SJSA1 (cell line): ENCODE measurements at places on chromosomes 4 and X. TPM values are rescaled to one million over a fixed set of nuclear protein-coding genes. Genes with fewer than 3 reads are reported as not detected.

- no peaks in the 10 kb centered on the region for H3K36me3 ChIP-seq
- H3K27me3 ChIP-seq = no peaks in the 10 kb centered on the region
- no peak for DNase-seq
- no peak overlapping the region for H3K4me3 ChIP-seq
Measured at GRCh38 chrX:87468941-87469340, 48.7 kb upstream of the KLHL4 start.

DNA sequence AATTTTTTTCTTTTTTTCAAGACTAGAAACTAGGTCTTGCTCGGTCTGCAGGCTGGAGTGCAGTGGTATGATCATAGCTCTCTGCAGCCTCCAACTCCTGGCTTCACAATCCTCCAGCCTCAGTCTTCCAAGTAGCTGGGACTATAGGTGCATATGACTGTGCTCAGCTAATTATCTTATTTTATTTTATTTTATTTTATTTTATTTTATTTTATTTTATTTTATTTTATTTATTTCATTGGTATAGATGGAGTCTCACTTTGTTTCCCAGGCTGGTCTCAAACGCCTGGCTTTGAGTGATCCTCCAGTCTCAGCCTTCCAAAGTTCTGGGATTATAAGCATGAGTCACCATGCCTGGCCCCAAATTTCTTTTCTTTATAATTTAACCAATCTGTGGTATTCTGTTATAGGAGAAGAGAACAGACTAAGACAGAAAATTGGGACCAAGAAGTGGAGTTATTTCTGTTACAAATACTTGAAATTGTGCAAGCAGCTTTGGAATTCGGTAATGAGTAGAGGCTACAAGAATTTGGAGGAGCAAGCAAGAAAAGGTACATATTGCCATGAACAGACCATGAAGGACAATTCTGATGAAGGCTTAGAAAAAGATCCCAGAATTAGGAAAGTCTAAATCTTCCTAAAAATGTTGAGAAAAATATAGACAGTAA is 4.0 kb upstream of the PRDM5 start:
- no peak overlapping the region for H3K4me3 ChIP-seq
- H3K36me3 ChIP-seq = peaks cover 9% of the 10 kb centered on the region
- DNase-seq = no peak
- no peaks in the 10 kb centered on the region for H3K27me3 ChIP-seq

- H3K27ac ChIP-seq = no peak overlapping the region
- no peaks in the 10 kb centered on the region for H3K36me3 ChIP-seq
- no peak overlapping the region for H3K4me3 ChIP-seq
- no peaks in the 10 kb centered on the region for H3K4me1 ChIP-seq
- no peaks in the 10 kb centered on the region for H3K27me3 ChIP-seq
Measured at GRCh38 chr4:103443324-103443723, 245.2 kb upstream of the CENPE start.

GRCh38 chrX:10117301-10117700 is 39.5 kb upstream of the CLCN4 start:
- no peaks in the 10 kb centered on the region for H3K27me3 ChIP-seq
- H3K4me1 ChIP-seq = no peaks in the 10 kb centered on the region
- H3K4me3 ChIP-seq = no peak overlapping the region
- H3K36me3 ChIP-seq = peaks cover 42% of the 10 kb centered on the region

- DNase-seq = no peak
- H3K36me3 ChIP-seq = no peaks in the 10 kb centered on the region
- H3K27ac ChIP-seq = no peak overlapping the region
- H3K4me1 ChIP-seq = peaks cover 13% of the 10 kb centered on the region
- no peaks in the 10 kb centered on the region for H3K27me3 ChIP-seq
- no peak overlapping the region for H3K4me3 ChIP-seq
Measured at GRCh38 chrX:68833855-68834331, 5.1 kb downstream of the EFNB1 start.

DNA sequence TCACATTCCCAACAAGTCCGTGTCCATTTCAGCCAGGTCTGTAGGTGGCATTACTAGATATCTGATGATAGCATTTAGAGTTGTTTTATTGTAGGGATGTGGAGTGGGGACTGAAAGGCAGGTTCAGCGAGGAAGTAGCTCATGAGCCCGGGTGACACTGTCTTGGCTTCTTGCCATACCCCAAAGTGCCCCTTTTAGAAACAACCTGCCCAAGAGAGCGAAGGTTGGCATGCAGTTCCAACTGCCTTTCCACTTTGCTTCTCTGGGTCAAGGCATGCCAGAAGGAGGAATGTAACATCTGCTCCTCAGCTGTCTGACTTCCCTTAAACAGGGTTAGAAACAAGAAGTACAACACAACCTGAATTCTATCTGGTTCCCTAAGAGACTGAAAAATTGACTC is 9.0 kb downstream of the GRIA3 start:
- no peak overlapping the region for H3K27ac ChIP-seq
- no peak overlapping the region for H3K4me3 ChIP-seq
- H3K36me3 ChIP-seq = no peaks in the 10 kb centered on the region
- H3K27me3 ChIP-seq = no peaks in the 10 kb centered on the region
- no peak for DNase-seq

DNA sequence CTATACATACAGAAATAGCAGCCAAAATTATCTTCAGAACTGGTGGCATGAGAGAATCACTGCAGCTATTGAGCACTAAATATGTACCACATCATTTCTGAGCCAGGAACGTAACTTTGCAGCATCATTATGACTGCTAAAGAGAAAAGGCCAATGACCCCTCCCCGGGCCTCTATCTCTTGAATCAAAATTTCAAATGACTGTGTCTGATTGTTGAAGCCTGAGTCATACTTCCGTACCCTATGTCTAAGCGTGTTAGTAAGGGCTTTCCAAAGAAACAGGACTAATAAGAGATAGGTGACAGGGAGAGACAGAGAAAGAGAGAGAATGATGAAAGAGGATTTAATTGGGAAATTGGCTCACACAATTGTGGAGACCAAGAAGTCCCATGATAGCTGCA is 445.5 kb upstream of the SPANXN1 start:
- no peak overlapping the region for H3K27ac ChIP-seq
- no peaks in the 10 kb centered on the region for H3K36me3 ChIP-seq
- DNase-seq = no peak
- H3K4me1 ChIP-seq = no peaks in the 10 kb centered on the region

DNA sequence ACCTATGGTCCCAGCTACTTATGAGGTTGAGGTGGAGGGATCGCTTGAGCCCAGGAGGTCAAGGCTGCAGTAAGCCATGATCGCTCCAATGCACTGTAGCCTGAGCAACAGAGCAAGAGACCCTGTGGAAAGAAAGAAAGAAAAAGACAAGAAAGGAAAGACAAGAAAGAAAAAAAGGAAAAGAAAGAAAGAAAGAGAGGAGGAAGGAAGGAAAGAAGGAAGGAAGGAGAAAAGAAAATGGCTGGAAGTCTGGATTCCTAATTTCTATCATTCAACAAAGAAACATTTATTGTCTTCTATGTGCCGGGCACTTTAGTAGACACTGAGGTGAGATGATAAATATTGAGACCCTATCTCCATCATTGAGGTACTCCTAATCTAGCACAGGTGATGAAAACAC is 26.8 kb upstream of the BCORL1 start:
- no peaks in the 10 kb centered on the region for H3K36me3 ChIP-seq
- no peak overlapping the region for H3K27ac ChIP-seq
- DNase-seq = no peak
- H3K27me3 ChIP-seq = no peaks in the 10 kb centered on the region
- H3K4me3 ChIP-seq = no peak overlapping the region
- H3K4me1 ChIP-seq = peaks cover 6% of the 10 kb centered on the region

DNA sequence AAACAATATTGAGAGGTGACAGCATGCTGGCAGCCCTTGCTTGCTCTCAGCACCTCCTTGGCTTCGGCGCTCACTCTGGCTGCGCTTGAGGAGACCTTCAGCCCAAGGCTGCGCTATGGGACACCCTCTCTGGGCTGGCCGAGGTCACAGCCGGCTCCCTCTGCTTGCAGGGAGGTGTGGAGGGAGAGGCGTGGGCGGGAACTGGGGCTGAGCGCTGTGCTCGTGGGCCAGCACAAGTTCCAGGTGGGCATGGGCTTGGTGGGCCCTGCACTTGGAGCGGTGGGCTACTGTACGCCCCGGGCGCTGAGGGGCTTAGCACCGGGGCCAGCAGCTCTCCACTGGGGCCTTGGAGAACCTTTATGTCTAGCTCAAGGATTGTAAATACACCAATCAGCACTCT is 1613.8 kb upstream of the IGFBP7 start:
- H3K36me3 ChIP-seq = no peaks in the 10 kb centered on the region
- no peak overlapping the region for H3K4me3 ChIP-seq
- H3K27me3 ChIP-seq = no peaks in the 10 kb centered on the region
- DNase-seq = no peak

DNA sequence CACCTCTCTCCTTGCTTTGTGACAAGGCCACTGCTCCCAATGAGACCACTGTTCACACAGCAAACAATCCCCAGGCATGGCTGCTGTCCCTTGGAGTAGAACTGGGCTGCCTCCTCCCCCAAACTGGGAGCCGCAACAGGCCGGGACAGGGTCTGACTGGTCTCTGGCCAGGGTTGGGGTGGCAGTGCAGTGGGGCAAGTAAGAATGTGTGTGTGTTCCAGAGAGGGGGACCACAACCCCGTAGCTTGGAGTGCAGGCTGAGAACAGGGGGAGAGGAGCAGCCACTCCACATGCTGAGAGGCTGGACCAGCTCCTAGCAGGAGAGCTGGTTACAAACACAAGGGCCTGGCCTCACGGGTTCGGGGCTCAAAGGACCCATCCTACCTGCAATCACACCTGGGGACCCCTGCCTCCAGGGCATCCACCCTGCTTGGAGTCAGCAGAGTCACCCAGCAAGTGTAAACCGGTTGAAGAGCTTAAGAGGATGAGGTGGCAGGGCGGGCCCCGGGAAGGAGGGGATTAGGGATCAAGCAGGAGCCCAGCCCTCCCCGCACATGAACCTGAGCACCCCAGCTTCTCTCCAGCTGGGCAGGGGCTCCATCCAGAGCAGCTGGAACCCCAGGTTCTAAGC is 3.8 kb upstream of the ZNF185 start:
- H3K4me1 ChIP-seq = peaks cover 32% of the 10 kb centered on the region
- no peaks in the 10 kb centered on the region for H3K36me3 ChIP-seq

NXF3 gene
- not detected in 2 replicates for total RNA-seq

FGF16 gene
- total RNA-seq = not detected in 2 replicates

OTUD4 gene
- total RNA-seq = 7.8 and 9.0 TPM in 2 replicates

NPY1R gene
- not detected in 2 replicates for total RNA-seq

SPOCK3 gene
- total RNA-seq = not detected in 2 replicates

HAUS3 gene
- 10.0 and 16.6 TPM in 2 replicates for total RNA-seq

ARR3 gene
- total RNA-seq = not detected in 2 replicates
